Stimulated activated CD8-positive, alpha-beta memory T cell treated with anti-CD3 and anti-CD28 coated beads, Interleukin-7, amount 100 ng/mL, for 1 hour (primary cell): ENCODE measurements at places on chromosomes 6 and 20.

DNA sequence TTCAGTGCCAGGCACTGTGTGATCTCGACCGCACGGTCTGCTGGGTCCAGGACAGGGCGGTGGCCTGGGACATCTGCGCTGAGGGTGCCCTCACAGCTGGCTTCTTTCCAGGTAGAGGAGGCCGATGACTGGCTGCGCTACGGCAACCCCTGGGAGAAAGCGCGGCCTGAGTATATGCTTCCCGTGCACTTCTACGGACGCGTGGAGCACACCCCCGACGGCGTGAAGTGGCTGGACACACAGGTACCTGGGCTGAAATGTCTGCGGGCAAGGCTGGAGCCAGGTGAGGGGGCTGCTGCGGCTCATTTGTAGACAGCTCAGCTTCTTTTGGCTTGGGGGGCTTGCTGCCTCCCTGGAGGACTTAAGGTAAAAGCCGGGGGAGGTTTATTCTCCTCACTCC, 26.6 kb downstream of the PYGB start:
- no peak for DNase-seq

GRCh38 chr6:166057431-166057830, 110.2 kb downstream of the TBXT start:
- no peak for DNase-seq

- DNase-seq = no peak
Observed at GRCh38 chr20:35616465-35617396, 1.1 kb downstream of the SPAG4 start.

- DNase-seq = no peak
Observed at GRCh38 chr6:162854734-162855191, 127.0 kb downstream of the PACRG start.

- DNase-seq = no peak
Observed at GRCh38 chr6:30062471-30063178, 1.6 kb downstream of the POLR1H start.

DNA sequence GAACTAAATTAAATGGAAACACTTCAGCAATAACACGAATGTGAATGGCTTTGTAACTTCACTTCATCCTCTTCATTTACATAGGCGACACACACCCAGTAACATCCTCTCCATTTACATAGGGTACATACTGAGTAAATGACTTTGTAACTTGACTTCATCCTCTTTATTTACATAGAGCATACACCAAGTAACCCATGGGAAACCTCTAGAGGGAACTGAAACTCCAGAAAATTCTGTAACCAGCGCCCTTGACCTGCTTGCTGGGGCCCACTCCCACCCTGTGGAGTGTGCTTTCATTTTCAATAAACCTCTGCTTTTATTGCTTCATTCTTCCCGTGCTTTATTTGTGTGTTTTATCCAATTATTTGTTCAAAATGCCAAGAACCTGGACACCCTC, 81.6 kb upstream of the OPRM1 start:
- no peak for DNase-seq

- DNase-seq = no peak
Observed at GRCh38 chr6:134908906-134909516, 40.9 kb downstream of the ALDH8A1 start.

DNA sequence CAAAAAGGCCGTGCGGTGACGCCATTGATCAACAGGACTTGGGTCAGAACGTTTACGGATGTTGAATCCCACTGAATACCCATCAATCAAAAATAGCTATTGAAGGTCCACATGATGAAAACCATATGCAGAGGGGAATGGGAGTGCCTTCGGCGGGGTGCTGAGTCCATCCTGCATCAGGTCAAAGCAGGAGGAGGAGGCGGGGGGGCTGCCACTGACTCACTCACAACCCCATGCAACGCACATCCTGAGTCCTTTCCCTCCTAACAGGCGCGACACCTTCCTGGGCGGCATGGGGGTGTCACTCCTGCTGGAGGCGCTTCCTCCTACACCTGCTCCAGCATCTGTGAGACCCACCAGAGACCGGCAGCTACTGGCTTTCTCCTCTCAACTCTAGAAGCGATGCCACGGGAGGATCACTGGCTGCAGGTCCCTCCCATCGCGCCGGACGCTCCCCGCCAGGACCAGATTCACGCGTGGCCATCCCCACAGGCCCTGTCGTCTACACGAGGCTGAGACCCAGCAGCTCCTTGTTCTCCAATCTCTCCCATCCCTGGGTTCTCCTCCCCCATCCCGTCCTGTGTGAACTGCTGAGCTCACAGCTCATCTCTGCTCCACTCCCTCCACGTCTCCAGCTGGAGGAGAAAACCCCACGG, 170.6 kb upstream of the THBS2 start:
- DNase-seq = no peak

GRCh38 chr6:20198775-20199174, 13.5 kb downstream of the MBOAT1 start:
- DNase-seq = no peak
